ENCODE measurements at places on chromosomes 2 and 18. TPM values are rescaled to one million over a fixed set of nuclear protein-coding genes. Genes with fewer than 3 reads are reported as not detected.

DNA sequence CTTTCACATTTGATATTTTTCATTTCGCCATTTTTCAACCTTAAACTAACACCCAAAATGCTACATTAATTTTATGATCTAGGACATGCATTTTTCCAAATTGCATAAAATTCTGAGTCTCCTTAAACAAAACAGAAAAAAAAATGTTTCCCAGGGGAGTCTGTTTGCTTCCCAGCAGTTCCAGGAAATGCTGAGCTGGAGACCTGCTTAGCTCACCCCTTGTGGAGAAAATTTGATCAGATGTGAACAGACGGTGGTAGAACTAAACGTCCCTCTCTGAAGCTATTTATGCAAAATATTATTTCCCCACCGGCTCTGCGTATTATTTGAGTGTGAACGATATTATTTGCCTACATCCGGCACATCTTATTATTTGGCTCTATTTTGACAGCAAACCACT lies 74.9 kb upstream of the AGAP1 start:
- DNase-seq, result no peak
- no peaks in the 10 kb centered on the region for H3K36me3 ChIP-seq
- no peak overlapping the region for H3K27ac ChIP-seq
- no peaks in the 10 kb centered on the region for H3K4me1 ChIP-seq
- H3K4me3 ChIP-seq, result no peak overlapping the region
- no peaks in the 10 kb centered on the region for H3K27me3 ChIP-seq

- H3K27me3 ChIP-seq, result no peaks in the 10 kb centered on the region
- H3K27ac ChIP-seq, result no peak overlapping the region
- no peaks in the 10 kb centered on the region for H3K4me1 ChIP-seq
- H3K36me3 ChIP-seq, result no peaks in the 10 kb centered on the region
- no peak overlapping the region for H3K4me3 ChIP-seq
- no peak for DNase-seq
Measured at GRCh38 chr2:203683932-203684556, 22.4 kb upstream of the CD28 start.

Gene CNNM3
- total RNA-seq, result 32.6 TPM

GRCh38 chr2:46737577-46737976 lies 178.0 kb downstream of the MCFD2 start:
- no peaks in the 10 kb centered on the region for H3K4me1 ChIP-seq
- H3K36me3 ChIP-seq, result no peaks in the 10 kb centered on the region
- H3K27me3 ChIP-seq, result no peaks in the 10 kb centered on the region
- no peak overlapping the region for H3K4me3 ChIP-seq
- no peak for DNase-seq
- H3K27ac ChIP-seq, result no peak overlapping the region

Gene ABCB11
- not detected for total RNA-seq

Gene CSRNP3
- total RNA-seq, result not detected

Gene HNMT
- 0.61 TPM for total RNA-seq

Gene CARF
- 5.5 TPM for total RNA-seq

DNA sequence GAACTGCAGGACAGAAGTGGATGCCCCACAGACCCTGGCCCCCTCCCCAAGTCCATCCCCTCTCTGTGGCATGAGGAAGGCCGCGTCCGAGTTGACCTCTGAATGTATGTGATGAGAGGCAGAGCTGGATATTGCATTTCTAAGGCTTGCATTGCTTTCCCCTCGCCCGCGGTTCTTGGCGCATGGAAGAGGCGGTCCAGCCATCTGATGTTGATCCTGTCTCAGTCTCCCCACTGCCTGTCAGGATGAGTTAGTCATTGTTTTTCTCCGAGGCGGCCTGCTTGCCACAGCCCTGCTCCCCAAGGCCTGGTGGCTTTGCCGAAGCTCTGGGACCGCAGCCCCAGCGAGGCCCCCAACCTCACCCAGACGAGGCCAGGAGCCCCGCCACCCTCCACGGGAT lies 88.6 kb downstream of the SMAD7 start:
- H3K27me3 ChIP-seq, result no peaks in the 10 kb centered on the region
- H3K27ac ChIP-seq, result no peak overlapping the region

- peaks cover 4% of the 10 kb centered on the region for H3K4me1 ChIP-seq
- H3K27ac ChIP-seq, result no peak overlapping the region
- no peaks in the 10 kb centered on the region for H3K36me3 ChIP-seq
- peaks cover 32% of the 10 kb centered on the region for H3K27me3 ChIP-seq
Measured at GRCh38 chr2:176642074-176642473, 372.8 kb downstream of the MTX2 start.

- no peak overlapping the region for H3K4me3 ChIP-seq
- no peaks in the 10 kb centered on the region for H3K4me1 ChIP-seq
- no peaks in the 10 kb centered on the region for H3K36me3 ChIP-seq
- no peak for DNase-seq
- H3K27ac ChIP-seq, result no peak overlapping the region
Measured at GRCh38 chr2:71852141-71852711, 295.4 kb downstream of the CYP26B1 start.

DNA sequence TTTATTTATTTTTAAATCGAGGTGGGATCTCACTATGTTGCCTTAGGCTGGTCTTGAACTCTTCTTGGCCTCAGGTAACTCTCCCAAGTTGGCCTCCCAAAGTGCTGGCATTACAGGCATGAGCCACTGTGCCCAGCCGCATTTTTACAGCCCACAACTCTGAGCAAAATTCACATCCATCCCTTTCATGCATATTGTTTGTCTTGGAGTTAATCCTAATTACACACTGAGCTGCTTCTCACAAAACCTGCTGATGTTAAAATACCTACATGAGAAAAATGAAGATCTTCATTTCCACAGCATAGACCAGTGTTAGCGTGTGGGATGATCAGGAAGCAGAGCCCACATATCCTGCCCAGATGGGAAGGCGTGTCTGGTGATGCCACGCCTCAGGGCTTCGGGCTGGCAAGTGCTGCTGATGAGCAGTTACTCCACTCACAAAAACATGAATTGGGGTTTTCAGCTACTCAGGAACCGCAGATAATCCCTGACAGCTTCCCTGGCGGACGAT lies 14.6 kb downstream of the ITGB1BP1 start:
- DNase-seq, result no peak
- no peaks in the 10 kb centered on the region for H3K4me1 ChIP-seq
- H3K4me3 ChIP-seq, result no peak overlapping the region
- no peak overlapping the region for H3K27ac ChIP-seq
- peaks cover 21% of the 10 kb centered on the region for H3K36me3 ChIP-seq

Gene GCFC2
- total RNA-seq, result 30.8 TPM

DNA sequence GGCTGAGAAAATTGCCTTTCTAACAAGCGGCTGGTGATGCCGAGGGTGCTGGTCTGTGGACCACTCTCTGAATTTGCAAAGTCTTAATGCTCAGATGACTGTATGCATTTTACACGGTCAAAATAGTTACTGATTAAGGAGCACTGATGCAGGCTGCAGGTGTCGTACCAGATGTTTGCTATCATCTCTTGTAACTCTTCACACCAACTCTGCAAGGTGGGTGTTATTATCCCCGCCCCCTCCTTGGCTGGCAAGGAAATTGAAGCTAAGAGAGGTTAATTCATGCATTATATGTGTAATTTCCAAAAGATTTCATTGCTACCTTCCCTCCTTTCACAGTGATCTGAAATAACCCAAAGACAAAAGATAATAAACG lies 13.0 kb upstream of the LBH start:
- H3K36me3 ChIP-seq, result no peaks in the 10 kb centered on the region
- H3K27ac ChIP-seq, result no peak overlapping the region
- H3K4me1 ChIP-seq, result peaks cover 18% of the 10 kb centered on the region
- H3K4me3 ChIP-seq, result no peak overlapping the region
- DNase-seq, result no peak

DNA sequence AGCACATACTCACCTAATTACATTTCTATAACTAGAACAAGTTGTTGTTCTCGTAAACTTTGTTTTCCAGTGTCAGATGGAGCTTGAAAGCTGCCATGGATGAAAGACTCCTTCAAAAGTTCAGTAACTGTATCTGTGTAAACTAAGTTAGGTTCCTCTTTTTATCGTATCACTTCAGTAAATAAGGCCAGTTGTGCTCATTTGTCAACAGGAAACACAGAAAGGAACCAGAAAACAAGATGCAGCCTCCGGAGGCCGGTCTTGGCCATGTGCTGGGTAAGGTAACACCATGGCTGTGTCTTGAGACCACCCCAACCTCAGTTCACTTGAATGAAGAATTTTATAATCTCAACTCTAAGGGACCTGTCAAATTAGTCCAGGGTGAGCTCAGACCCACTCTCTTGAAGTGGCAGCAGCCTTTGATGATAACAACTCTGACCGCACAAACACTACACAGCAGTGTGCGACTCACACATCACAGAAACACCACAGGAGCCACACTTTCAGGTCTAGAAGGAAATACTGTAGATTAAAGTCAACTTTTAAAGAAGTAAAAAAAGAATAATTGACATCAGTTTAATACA lies 213.8 kb downstream of the AFF3 start:
- H3K27ac ChIP-seq, result no peak overlapping the region
- DNase-seq, result no peak
- no peak overlapping the region for H3K4me3 ChIP-seq
- H3K4me1 ChIP-seq, result no peaks in the 10 kb centered on the region
- H3K27me3 ChIP-seq, result no peaks in the 10 kb centered on the region

Gene PTPRN
- 0.11 TPM for total RNA-seq

GRCh38 chr2:21993002-21993401 lies 869.2 kb downstream of the TDRD15 start:
- no peaks in the 10 kb centered on the region for H3K4me1 ChIP-seq
- H3K27ac ChIP-seq, result no peak overlapping the region
- H3K4me3 ChIP-seq, result no peak overlapping the region

Gene CCDC68
- total RNA-seq, result not detected

Gene LYPD6
- not detected for total RNA-seq

Gene TCF7L1
- not detected for total RNA-seq

DNA sequence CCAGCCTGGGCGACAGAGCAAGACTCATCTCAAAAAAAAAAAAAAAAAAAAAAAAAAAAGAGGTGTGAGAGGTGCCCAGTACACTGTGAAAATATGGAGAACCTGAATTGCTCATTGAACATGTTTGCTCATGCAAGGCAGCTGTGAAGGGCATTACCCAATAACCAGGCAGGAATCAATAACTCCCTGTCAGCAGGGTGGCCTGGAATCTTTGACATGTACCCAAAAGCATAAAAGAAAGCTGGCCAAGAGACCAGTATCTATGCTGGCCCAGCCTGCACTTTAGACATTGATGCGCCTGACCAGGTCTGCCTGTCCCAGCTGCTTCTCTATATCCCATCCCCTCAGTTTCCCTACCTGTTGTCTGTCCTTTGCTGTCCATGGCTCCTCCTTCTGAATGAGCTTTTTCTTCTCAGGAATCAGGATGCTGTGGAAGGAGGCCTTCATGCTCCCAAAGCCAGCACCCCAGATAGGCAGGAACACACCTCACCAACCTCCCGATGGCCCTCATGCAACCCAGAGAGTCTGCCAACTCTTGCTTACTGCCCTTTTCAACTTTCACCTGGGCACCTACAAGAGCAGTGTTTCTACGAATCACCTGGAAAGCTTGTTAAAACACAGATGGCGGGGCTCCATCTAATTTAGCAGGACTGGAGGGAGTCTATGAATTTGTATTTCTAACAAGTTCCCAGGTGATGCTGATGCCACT lies 83.4 kb upstream of the PPP1CB start:
- no peak overlapping the region for H3K4me3 ChIP-seq
- H3K36me3 ChIP-seq, result no peaks in the 10 kb centered on the region
- H3K27me3 ChIP-seq, result no peaks in the 10 kb centered on the region
- H3K27ac ChIP-seq, result no peak overlapping the region
- no peak for DNase-seq

Gene CHCHD5
- 36.6 TPM for total RNA-seq

All from CD8-positive, alpha-beta memory T cell (primary cell).